EL (cell line): ENCODE measurements at places on chromosomes 7 and 10.

- peak; percentile 34 for DNase-seq
These were observed 16.2 kb downstream of the PKD1L1 start for GRCh38 chr7:47932016-47932415.

- no peak for DNase-seq
These were observed 43.1 kb downstream of the CREB3L2 start for GRCh38 chr7:137958470-137959431.

DNA sequence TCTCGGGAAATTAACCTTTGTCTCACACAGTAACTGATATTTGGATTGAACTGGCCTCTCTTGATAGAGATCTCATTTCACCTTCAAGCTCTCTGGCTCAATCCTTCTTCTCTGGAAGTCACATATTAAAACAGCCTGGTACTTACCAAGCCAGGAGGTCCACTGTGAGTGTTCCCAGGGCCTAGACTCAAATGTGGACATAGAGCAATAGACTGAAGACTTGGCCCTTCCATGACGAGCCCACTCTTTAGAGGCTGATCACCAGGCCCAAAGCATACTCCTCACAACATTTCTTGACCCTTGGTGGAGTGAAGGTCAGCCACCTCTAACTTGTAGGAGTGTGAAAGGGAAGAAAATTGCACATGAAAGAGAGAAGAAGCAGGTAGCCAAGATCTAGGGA is 38.5 kb downstream of the COL1A2 start:
- DNase-seq, result no peak

DNA sequence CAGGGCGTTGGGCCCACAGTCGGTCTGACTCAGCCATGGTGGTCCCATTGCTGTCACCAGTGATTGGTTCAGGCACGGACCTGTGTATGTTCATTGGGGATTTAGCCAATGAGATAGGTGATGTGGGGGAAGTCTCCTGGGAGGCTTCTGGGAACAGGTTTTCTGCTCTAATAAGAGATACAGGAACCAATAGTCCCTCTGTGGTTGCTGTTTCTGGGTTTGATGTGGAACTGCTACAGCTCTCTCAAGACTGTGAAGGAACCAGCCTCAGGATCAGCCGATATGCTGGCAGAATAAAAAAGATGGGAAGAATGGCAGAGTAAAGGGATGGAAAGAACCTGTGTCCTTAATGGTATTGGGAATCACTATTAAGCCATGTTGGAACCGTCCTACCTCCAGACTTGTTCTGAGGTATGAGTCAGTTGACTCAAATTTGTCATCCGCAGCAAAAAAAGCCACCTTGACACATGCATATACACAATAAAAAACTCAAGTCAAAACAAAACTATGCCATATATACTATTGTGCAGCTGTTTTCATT is 70.6 kb downstream of the MCMBP start:
- no peak for DNase-seq

GRCh38 chr10:15714847-15715246 is 4.9 kb downstream of the ITGA8 start:
- no peak for DNase-seq

GRCh38 chr7:78248867-78249266 is 450.3 kb downstream of the PHTF2 start:
- no peak for DNase-seq

DNA sequence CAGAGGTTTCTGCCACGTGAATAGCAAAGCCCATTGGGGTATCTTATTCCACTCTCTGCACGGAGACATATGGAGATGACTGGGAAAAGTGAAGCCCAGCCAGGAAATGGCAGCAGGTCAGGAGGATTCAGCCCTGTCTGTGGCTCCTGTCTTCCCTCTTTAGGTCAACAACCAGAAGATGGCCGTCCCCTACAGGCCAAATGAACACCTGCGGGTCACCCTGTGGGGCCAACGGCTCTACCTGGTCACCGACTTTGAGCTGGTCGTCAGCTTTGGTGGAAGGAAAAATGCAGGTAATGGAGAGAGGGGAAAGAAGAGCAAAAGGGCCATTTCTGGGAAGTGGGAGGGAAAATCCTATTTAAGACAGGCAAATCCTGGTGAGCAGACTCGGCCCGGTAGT is 38.3 kb downstream of the EPHB4 start:
- DNase-seq, result no peak

DNA sequence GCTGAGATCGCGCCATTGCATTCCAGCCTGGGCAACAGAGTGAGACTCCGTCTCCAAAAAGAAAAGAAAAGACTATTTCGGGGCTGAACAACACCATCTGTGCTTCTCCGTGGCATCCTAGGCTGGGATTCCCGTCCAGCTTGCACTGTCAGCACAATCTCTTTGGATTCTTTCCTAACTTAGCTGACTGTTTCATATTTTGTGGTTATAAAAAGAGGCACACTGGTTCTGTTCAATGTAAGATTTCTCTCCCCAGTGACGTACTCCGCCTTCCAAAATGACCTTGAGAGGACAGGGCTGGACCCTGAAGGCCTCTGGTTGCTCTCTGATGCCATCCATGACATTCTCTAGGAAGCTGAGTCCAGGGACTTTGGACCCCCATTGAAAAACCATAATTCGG is 8.8 kb downstream of the ZNHIT1 start:
- DNase-seq, result no peak

- DNase-seq, result no peak
These were observed 41.3 kb downstream of the CNNM2 start for GRCh38 chr10:102959360-102959759.

GRCh38 chr7:36661135-36661840 is 63.0 kb downstream of the AOAH start:
- peak; percentile 61 for DNase-seq

GRCh38 chr10:23869996-23870395 is 338.9 kb upstream of the KIAA1217 start:
- no peak for DNase-seq

GRCh38 chr10:57320416-57320815 is 947.3 kb downstream of the IPMK start:
- no peak for DNase-seq

DNA sequence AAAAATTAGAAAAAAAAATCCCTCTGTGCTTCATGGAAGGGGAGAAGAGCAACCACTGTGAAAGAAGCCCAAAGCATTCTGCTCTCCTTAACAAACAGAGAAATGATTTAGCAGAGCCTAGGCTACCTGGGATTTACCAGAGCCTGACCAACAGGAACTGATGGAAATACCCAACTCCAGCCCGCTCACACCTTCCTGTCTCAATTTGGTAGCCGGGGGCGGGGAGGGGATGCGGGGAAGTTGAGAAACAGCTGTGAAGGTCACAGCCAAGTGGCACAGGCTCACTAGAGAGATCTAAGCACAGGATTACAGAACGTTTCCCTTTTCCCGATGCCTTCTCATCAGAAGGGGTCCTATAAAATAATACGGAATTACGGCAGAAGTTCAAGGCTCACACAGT is 17.6 kb downstream of the RSU1 start:
- DNase-seq, result no peak

- DNase-seq, result no peak
These were observed 31.4 kb downstream of the EN2 start for GRCh38 chr7:155489158-155489840.

- DNase-seq, result no peak
These were observed 72.3 kb downstream of the CLEC2L start for GRCh38 chr7:139595806-139596205.

DNA sequence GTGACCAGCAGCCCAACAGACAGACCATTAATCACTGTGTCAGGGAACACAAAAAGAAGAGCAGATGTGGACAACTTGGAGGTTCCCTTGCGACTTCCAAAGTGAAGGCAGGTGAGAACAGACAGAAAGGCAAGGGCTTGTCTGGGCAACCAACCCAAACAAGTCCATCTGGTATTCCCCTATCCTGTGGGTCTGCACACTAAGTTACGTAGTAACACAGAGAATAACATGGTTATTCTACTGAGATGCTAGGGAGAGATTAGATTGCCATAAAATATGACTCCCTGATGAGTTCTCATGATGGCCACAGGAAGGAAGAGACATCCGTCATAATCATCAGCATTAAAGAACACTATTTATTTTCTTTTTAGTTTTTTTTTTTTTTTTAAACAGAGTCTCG is 252.2 kb downstream of the CALN1 start:
- DNase-seq, result no peak

GRCh38 chr7:24129597-24129996 is 154.4 kb upstream of the NPY start:
- DNase-seq, result peak; percentile 74

- DNase-seq, result no peak
These were observed 93.9 kb upstream of the AGR3 start for GRCh38 chr7:16975712-16976111.

DNA sequence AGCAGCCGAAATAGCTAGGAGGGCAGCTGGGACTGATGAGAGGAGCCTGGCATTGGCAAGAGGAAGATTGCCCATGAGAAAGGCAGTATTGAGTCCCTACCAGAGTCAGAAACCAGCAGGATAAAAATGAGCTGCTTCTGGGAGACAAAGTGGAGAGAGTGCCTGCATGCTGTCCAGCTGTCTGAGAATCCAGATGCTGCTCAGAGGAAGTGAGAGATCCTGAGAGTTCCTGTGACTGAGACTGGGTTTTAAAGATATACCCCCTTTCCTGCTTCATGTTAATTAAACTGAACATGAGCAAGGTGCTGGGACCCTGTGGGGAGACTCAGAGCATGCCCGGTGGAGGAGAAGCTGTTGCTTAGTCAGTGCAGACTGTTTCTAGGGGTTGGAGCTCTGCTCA is 107.5 kb downstream of the KIF20B start:
- no peak for DNase-seq

DNA sequence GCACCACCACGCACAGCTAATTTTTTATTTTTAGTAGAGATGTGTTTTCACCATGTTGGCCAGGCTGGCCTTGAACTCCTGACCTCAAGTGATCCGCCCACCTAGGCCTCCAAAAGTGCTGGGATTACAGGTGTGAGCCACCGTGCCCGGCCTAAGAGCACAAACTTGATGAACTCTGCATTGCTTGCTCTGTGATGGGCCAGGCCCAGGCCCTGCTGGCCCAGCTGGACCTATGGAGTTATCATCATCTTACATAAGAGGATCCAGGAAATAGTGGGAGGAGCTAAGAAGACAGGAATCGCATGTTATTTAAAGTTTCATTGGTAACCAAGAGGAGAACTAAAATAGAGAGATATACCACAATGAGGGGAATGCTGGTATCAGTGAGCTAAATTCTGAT is 86.9 kb downstream of the DAGLB start:
- no peak for DNase-seq

DNA sequence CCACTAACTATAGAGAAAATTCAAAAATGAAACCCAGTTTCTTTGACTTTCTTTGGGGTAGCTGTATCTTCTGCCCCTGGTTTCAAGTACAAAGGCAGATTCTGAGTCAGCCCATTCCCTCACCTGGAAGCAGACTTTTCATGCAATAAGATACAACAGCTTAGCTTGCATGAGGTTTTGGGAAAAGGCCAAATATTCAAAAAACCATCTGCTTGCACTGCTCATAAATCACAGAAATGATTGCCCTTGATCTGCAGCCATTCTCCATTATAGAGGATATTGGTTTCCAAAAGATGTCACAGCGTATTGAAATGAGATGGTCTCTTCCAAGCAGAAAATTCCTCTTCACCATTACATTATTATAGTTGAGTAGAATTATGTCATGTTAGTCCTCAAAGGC is 354.0 kb downstream of the PHF14 start:
- no peak for DNase-seq

GRCh38 chr10:132828681-132829080 is 42.7 kb upstream of the NKX6-2 start:
- DNase-seq, result no peak

DNA sequence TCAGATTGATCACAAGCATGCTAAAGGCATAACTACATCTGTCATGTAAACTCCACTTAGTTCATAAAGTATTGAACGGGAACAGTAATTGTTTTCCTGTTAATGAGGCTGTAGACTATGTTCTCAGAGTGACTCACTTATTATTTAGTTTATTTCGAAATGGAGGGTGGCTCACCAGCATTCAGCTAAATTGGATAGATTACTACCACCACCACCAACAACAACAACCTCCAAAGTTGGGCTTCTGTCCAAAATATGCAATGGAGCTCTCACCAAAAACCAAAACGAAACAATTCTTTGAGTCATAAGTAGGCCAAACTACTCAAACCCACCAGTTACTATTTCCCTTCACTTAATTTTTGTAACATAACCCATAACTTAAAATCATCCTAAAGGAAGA is 127.9 kb upstream of the NRBF2 start:
- DNase-seq, result peak; percentile 66

- DNase-seq, result peak; percentile 6
These were observed 565.7 kb upstream of the ANKRD30A start for GRCh38 chr10:36559412-36560400.

DNA sequence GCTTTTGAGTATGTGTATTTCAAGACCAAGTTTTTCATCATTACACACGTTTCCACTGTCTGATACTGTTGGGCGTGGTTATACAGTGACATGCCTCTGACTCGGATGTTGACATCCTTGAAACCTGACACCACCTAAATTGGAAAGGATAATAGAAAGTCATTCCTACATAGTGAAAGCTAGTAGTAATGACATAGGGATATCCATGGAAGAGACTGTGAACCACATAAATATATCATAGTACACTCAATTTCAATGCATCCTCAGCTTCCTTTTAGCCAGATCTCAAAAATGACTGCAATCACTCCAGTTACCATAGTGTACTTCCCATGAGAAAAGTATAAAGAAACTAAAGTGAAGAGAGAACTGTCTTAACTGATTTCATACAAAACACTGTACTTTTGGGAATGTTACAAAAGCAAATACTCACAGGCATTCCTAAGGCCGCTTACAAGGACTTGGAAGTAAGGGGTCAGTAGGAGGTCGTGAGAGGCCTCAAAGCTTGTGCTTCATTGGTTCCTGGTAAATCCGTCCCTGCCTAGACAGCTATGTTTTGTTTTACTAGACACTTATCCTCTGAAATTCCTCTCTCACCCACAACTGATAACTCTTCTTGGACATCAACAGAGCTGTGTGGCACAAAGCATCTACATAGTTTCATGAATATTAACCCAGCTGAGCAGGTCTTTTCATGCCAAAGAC is 71.8 kb upstream of the VWDE start:
- DNase-seq, result no peak

- no peak for DNase-seq
These were observed 213.8 kb downstream of the DNAJB6 start for GRCh38 chr7:157550300-157551275.

DNA sequence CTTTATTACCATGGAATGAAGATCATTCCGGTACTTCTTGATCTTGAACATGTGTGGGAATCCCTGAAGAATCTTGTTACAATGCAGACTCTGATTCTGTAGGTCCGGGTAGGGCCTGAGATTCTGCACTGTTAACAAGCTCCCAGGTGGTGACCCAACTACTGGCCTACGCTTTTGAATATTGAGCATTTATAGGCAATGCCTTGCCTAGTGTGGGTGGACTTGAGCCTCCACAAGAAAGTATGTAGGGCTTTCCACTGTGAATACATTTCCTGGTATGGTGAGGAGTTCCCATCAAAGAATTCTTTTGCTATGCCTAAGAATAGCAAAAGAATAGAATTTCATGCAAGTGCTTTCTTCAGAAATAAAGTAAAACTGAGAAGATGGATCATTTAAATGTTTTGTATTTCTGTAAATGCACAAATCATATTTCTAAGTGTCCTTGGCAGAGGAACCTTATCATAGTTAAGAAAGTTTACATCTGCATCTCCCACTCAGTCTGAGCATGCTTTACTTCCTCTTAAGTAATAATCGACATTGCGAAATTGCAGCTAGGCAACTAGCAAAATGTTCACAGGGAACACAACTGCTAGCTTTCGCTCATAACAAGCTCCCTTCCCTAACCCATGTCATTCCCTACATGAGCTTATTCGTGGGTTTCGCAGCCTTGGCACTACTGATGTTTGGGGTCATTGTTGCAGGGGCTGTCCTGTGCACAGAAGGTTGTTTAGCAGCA is 71.4 kb downstream of the AHR start:
- DNase-seq, result peak; percentile 83
